Choroid plexus epithelial cell (primary cell): ENCODE measurements at places on chromosomes 4 and X.
A peak's percentile ranks its signal among the peaks of the same experiment; 100 is the strongest.

DNA sequence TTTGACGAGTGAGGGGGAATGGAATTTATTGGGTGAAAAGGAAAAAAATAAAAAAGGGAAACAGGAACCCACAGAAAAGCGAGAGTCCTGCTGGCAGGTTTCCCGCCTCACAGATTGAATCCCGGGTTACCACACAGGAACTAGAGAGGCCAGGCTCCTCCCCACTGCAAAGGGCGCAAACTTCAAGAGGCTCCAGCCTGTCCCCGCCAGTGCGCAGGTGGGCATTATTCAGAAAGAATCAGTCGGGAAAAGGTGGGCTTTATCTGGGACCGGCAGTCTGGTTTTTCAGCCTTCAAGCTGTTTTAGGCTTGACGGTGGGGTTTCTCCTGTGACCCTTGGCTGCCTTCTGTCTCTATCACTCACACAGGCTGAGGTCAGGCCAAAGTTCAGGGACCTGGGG is 1496.8 kb downstream of the RPA4 start:
- no peak for DNase-seq

DNA sequence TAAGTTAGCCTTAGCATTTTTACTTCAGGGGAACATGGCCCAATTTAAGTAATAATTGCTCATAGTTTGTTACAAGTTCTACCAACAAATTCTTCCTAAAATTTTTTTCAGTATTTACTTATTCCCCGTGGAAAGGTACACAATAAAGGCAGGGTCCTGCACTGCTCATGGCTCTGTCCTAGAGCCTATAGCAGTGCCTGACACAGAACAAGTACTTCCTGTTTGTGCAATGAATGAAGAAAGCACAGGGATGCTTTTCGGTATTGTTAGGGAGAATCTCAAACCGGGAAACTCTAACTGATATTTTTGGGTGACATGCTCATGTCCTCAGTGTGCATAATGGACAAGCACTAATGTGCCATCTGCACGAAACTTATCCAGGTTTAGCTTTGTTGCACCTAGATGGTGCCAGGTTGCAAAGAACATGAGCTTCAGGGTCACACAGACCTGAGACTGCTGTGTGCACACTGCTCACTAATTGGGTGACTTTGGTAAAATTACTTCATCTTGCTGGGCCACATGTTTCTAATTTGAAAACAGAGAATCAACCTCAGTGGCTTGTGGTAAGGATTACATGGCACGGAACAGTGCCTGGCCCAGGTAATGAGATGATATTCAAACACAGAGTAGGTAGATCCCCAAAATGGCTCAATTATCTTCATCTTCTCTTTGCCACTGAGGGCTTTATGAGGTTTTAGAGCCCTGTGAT is 175.8 kb upstream of the NPY2R start:
- DNase-seq = no peak

DNA sequence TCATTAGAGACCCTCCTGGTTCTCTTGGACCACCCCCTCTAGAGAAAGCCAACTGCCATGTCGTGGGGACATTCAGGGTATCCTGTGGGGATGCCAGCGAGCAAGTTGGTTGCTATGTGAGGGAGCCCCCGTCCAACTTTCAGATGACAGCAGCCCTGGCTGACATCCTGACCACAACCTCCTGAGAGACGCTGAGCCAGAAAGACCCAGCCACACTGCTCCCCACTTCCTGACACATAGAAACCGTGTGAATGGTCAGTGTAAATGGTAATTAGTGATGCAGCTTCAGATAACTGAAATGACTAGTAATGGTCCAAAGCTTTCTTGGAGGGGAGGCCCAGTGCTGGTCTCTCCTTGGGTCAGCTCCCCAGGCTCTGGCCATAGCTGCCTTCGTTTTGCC is 10.8 kb downstream of the CLCN4 start:
- no peak for DNase-seq

DNA sequence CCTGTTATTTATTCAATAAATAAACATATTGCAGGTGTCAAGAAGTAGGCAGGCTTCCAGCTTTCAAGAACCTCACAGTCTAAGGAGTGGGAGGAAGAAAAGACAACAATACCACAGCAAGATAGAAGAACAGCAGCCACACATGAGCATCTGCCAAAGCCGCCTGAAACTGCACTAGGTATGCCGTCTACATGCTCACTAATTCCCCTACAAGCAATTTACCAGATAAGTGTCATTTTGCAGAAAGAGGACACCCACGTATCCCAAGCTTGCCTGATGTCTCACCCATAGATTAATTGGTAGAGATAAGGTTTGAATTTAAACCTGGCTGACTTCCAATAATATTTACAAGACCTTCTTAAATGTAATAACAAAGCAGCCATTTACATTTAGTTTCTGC is 439.4 kb upstream of the CPEB2 start:
- no peak for DNase-seq

GRCh38 chr4:147546349-147546748 is 65.5 kb downstream of the EDNRA start:
- DNase-seq = peak; percentile 95

DNA sequence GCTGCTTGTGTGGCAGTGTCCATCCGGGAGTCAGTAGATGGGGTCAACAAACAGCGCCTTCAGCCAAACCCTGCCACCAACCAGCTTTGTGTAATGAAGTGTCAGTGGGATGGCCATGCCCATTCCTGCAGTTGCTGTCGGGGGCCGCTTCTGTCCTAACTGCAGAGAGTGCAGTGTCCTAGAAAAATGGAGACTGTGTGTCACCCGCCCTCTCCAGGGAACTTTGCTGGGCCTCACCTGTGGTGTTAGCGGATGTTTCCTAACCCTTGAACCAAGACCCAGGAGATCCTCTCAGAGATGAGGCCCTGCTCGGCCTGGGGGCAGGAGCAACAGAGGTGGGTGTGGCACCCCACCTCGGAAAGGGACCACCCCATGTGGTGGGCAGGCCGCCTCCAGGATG is 35.3 kb upstream of the HGFAC start:
- no peak for DNase-seq

GRCh38 chr4:139077567-139078355 is 62.2 kb downstream of the NOCT start:
- DNase-seq = no peak

- DNase-seq = peak; percentile 22
Observed at GRCh38 chr4:37821953-37822605, 4.4 kb upstream of the PGM2 start.

DNA sequence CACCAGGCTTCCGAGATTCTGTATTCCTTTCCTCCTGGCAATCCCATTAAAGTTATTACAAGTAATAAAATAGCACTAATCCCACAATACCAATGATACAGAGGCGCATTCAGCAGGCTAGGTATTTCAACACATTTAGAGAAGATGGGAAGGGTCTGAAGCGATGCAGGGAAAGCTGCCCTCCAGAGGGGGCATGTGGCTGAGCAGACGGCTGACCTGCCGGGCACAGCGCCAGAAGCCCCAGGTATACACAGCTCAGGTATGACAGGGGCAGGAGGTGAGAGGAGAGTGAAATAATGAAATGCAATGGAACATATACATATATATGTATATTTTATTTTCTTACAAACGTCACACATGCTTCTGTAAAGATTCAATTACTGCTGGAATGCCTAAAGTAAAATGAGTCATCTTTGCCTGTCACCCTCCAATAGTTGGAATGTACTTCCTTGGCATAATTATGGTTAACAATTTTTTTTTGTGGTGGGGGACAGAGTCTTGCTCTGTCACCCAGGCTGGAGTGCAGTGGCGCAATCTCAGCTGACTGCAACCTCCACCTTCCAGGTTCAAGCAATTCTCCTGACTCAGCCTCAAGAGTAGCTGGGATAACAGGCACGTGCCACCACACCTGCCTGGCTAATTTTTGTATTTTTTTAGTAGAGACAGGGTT is 21.3 kb upstream of the CDKN2AIP start:
- peak; percentile 46 for DNase-seq

DNA sequence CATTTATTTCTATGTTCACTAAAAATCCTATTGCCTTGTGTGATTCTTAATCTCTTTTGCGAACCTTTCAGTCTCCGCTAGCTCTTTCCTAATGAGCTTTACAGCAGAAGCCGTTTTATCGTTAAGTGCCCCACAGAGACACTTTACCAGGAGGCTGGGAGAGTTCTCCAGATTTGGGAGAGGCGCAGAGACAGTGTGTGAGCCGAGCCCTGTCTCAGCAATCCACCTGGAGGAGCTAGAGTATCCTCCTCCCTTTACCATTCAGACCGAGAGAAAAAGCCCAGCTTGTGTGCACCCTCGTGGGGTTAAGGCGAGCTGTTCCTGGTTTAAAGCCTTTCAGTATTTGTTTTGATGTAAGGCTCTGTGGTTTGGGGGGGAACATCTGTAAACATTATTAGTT is 54.9 kb upstream of the MTM1 start:
- DNase-seq = no peak

DNA sequence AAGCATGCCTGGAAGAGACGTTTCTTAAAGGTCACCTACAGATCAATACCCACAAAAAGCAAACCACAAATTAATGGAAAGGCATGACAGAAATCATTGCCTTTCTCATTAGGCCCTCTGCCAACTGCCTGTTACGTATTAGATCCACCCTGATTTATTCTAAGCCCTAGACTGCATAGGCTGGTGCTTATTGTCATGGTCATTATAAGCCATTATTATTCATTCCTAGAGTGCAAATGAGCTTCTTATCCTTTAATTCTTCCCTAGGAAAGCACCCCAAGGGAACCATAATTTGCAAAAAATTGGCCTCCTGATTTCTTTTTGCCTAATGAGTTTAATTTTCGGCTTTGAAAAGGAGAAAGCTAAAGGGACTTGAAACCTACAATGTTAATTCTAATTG is 184.2 kb upstream of the GPRIN3 start:
- DNase-seq = no peak

DNA sequence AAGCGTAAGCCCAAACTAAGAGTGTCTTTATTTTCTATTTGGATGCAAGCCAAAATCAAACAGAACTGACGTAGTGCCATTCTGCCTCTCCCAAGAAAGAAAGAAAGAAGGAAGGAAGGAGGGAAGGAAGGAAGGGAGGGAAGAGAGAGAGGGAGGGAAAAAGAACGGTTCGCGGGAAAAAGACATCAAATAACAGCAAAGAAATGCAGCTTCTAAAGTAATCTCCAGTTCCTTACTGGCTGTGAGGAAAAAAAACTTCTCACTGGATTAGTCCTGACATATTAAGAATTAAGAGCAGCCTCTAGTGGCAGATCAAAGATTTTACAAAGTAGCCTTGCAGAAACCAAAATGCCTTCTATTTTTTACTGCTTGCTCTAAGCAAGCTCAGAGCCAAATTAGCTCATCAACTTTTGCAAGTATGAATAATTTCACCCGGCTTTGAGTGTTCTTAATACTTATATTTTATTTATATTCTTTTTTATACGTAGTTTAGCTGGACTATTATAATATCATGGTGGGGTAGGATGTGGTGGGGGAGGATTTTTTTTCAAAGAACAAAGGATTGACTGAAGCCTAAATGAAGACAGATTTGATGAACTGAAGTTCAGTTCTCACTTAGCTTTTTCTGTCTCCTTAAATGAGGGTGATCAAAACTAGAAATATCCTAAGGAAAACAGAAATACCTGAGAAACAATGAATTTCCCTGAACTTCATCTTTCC is 36.6 kb downstream of the PITX2 start:
- peak; percentile 87 for DNase-seq
